Thoracic aorta (tissue), 2 donors: ENCODE measurements at places on chromosomes 12 and 14. TPM values are rescaled to one million over a fixed set of nuclear protein-coding genes. Genes with fewer than 3 reads are reported as not detected.

- no peak overlapping the region for H3K27ac ChIP-seq
- H3K4me1 ChIP-seq, result no peaks in the 10 kb centered on the region
- no peaks in the 10 kb centered on the region for H3K27me3 ChIP-seq
- H3K4me3 ChIP-seq, result no peak overlapping the region
- no peak for DNase-seq
Observed at GRCh38 chr12:99278899-99279298, 368.7 kb upstream of the GARIN6 start.

The SERPINA12 gene
- not detected for total RNA-seq

DNA sequence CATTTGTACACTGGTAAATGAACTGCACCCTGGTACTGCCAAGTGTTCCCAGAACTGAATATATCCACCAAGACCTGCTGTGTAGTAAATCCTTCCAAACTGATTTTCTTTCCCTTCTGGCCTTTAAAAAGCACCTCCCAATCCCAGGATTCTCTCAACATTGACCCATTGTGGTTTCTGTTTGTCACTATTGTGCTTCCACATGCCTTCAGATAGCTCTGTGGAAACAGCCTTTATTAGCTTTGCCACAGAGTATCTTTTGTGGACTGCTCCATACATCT is 949 bp upstream of the KIF21A start:
- peak overlapping the region; percentile 94 for H3K4me3 ChIP-seq
- no peaks in the 10 kb centered on the region for H3K36me3 ChIP-seq
- DNase-seq, result no peak
- H3K27ac ChIP-seq, result peak overlapping the region; percentile 57

- no peaks in the 10 kb centered on the region for H3K36me3 ChIP-seq
- H3K27me3 ChIP-seq, result no peaks in the 10 kb centered on the region
- peak within 1 kb of the TSS; percentile 86 for H3K27ac ChIP-seq
Observed at GRCh38 chr14:102776761-102777710, at the start of gene TRAF3. Gene TRAF3 (plus strand): TSS chr14:102777449. CDS start chr14:102870202, 92,753 bp downstream.

The ABCC9 gene
- total RNA-seq, result 19.6 TPM

GRCh38 chr14:80977221-80977620 is 21.8 kb downstream of the TSHR start:
- H3K4me1 ChIP-seq, result peaks cover 5% of the 10 kb centered on the region
- no peak overlapping the region for H3K27ac ChIP-seq
- no peak for DNase-seq
- no peaks in the 10 kb centered on the region for H3K36me3 ChIP-seq
- H3K27me3 ChIP-seq, result no peaks in the 10 kb centered on the region

DNA sequence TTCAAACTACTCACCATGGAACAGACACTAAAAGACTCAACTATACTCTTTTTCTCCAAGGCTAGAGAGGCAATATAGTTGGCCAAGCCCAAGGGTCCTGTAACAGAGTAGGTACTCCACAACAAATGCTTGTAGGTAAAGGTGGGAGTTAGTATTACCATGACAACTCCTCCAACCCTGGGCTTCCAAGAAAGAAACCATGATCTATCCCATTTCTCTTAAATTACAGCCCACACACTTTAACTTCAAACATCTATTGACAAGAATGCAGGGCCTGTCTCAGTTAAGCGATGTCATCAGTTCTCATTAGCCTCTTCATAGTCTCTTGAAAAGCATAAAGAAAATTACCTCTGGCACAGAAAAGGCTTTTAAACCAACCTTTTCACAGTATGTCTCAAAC is 25.0 kb downstream of the ERH start:
- no peaks in the 10 kb centered on the region for H3K4me1 ChIP-seq
- H3K36me3 ChIP-seq, result peaks cover 10% of the 10 kb centered on the region
- H3K27ac ChIP-seq, result no peak overlapping the region
- no peak for DNase-seq
